ENCODE measurements at places on chromosomes 12 and 14.
A peak's percentile ranks its signal among the peaks of the same experiment; 100 is the strongest.

DNA sequence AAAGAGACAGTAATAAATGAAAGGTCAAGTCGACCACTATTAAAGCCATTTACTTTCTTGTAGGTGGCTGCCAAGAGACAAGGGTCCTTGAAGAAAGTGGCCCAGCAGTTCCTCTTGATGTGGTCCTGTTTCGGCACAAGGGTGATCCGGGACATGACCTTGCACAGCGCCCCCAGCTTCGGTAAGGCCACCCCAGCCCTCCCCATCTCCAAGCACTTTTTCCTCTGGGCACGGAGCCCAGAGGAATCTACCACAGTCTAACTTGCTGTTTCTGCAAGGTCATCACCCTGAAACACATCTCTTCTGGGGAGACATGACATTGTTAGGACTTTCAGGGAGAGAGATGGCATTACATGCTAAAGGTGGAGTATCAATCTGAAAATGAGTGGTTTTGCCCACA, 53.8 kb upstream of the RIC8B start:
- DNase-seq = no peak

DNA sequence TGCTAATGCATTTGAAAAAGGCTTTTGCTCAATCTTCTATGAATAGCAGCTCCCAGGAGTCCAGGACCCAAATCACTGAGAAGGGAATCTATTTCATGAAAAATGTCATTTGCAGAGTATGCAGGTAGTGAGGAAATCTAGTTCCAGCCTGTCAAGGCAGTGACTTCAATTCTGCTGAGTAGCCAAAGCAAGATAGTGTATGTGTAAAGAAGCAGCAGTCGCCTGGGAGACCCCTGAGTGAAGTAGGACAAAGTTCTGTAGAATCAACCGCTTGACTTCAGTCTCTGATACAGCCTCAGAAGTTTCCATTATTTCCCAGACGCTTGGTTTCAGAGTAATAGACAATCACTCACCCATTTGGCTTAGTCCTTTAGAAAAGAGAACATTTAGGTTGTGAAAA, 435.6 kb upstream of the LRFN5 start:
- DNase-seq = no peak

DNA sequence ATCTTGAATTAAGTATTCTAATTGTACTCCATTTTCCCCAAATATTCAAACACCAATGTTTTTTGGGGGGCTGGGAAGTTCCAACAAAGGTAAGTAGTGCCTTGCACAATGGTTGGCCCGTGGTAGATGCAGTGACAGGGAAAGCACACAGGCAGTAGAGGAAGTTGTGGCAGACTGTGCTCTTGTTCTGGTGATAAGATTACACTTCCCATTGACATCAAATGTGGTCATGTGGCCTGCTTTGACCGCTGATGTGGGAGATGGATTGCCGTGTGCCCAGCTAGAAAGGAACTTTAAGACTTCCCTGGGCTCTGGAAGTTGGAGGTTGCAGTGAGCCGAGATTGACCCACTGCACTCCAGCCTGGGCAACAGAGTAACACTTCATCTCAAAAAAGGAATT, 223.8 kb downstream of the VRK1 start:
- DNase-seq = no peak

GRCh38 chr14:54138024-54138353, 181.4 kb upstream of the BMP4 start:
- no peak for DNase-seq

- DNase-seq = no peak
Measured at GRCh38 chr14:91891101-91891500, 23.8 kb upstream of the TC2N start.

GRCh38 chr12:73057428-73057827, 785.3 kb downstream of the TRHDE start:
- no peak for DNase-seq

DNA sequence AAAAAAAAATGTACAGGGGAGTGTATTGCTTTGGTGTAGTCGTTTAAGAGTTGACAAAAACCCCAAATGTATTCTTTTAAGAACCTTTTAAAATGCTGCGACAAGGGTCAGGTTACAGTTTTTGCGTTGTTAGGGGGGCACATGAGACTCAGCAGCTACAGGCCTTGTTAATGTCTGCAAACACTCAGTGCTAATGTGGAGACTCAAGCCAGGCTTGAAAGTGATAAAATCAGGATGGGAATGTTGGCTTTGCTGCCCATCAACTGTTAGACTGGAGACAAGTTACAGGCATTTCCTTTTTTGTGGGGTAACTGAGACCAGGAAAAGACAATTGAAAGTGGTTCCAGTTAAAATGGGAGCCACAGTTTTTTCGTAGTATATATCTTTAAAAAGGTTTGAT, 84.8 kb downstream of the PRKCH start:
- no peak for DNase-seq

DNA sequence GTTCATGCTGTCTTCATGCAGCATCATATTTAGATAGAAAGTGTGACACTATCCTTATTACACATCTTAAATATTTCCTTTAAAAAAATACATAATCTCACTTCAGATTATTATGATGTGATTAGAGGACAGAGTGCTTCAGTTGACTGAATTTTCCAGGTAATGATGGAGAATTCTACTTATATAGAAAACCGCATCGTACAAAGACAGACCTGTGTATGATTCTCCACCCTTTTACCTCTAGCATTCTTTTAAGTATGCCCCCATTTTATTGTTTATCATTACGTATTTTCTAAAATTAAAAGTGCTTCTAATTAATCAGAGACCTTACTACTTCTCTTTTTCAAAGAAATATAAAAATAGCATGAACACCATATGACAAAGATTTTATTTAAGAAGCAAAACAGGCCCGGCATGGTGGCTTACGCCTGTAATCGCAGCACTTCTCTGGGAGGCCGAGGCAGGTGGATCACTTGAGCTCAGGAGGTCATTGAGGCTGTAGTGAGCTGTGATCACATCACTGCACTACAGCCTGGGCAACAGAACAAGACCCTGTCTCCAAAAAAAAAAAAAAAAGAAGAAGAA, 13.9 kb downstream of the RPS6KA5 start:
- no peak for DNase-seq

GRCh38 chr14:100846309-100846859, 20.5 kb downstream of the MEG3 start:
- DNase-seq = no peak

GRCh38 chr14:104870368-104871144, 5.5 kb downstream of the CEP170B start:
- peak; percentile 40 for DNase-seq

DNA sequence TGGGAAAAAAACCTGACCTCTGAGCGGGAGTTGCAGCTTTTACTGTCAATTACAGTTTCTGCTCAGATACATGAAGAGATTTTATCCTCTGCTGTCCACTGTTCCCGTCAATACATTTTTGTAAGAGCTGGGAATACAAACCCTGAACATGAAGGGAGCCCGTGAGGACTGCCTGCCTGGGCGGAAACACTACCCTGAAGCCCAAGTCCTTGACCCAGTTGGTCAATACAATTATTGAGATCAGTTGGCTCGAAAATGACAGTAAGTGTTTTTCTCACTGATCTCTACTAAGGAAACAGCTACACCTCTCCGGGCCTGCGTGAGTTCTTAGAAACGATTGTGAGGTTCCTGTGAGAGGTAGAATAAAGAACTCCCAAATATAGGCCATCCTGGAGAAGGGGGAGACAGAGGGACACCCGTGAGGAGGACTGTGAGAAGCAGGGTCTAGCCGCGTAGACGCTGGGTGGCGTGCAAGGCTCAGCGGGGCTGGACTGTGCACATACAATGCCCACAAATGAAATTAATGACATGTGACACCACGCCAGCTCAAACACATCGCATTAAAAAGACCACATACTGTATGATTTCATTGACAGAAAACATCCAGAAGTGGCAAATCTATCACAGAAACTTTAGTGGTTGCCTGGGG, 509.5 kb downstream of the TMEM132D start:
- DNase-seq = no peak

GRCh38 chr14:30621940-30622830, at the start of gene SCFD1:
Gene SCFD1 (plus strand): TSS chr14:30622319. CDS start chr14:30622339, 20 bp downstream.
- DNase-seq = peak; percentile 93

GRCh38 chr14:80522411-80522810, 311.1 kb upstream of the DIO2 start:
- DNase-seq = no peak

GRCh38 chr14:91116913-91117588, 3.2 kb downstream of the DGLUCY start:
- no peak for DNase-seq

DNA sequence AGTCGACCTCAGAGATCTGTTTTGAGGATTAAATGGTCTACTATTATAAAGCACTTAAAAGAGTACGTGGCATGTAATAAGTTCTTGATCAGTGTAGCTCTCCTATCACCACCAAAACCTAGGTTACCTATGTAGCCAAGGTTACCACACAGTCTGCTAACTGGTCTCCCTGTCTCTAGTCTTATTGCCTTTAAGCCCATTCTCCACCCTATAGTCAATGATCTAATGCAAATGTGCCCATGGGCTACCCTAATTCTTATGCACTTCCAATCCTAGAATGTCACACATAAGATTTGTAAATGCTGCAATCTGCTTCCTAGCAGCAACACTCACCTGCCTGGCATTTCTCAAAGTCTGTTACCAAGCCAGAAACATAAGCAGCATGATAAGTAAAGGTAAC, 44.9 kb downstream of the C2CD5 start:
- no peak for DNase-seq

DNA sequence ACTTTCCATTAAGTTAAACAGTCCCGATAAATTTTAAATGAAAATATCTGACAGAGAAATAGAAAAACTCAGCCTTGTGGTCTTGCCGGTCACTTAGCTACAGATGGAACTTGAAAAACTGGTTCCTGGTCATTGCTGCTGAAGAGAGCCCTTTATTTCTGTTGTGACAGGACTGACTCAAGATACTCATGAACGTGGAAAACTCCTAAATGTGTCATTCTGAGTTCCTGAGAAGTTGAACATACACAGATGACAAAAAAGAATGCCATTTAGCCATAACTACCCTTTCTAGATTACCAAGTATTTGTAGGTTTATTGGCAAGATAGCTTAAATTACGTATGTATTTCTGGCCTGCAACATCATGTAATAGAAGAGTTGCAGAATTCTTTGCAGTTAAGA, 134.2 kb downstream of the HMGA2 start:
- no peak for DNase-seq

- DNase-seq = no peak
Measured at GRCh38 chr12:52546126-52546525, 6.8 kb downstream of the KRT71 start.

DNA sequence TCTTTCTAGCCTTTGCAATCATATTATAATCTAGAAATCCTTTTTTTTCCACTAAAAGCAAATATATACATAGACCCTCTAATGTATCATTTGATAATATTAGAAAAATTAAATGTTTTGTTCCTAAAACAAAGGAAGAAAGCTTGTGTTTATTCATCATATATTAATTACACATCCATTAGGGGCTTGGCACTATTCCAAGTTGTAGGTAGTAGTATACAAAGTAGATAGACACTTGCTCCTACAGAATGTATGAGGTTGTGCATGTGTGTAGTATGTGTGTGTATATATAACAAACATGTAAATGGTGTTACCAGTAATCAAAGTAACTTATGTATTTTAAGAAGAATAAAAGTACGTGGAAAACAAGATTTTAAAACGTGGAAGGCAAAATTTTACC, 15.0 kb upstream of the KCNMB4 start:
- DNase-seq = no peak

GRCh38 chr12:57419495-57419894, 11.3 kb downstream of the R3HDM2 start:
- DNase-seq = no peak

DNA sequence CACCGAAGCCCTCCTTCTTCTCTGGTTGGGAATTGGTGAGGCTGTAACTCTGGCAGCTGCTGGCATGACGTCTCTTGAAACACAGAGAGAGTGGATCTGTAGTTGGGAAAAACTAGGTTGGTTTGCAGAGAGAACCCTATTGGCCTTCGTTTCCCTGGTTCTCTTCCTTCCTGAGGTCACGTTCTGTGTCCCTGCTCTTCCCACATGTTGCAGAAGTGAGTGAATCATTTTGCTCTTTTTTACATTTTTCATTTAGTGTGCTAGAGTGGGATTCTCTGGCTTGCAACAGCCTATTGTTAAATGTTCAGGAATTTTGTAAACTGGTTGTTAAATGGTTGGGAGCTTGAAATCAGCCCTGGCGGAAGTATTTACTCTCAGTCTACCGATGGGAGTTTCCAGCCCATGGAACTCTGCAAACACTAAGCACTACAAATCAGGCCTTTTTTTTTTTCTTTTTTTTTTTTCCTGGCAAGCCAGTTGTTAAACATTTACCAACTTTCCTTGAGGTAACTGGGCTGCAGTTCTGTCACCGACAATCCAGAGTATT, 26.8 kb upstream of the CKAP4 start:
- no peak for DNase-seq

DNA sequence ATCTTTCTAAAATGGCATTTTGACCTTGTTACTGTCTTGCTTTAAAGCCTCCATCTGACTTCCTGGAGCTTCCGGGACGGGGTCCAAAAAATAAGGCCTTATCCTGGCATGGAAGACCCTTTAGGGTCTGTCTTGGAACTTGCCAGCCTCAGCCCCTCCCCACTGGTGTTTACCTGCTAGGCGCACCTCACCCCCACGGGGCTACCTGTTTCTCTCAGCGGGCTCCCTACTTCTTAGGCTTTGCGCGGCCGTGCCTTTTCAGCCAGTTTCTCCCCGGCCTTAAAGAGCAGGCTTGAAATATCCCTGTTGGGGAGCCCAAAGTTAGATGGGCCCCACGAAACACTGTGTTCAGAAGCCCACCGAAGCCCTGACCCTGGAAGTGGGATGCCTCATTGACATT, 5.1 kb downstream of the RTL1 start:
- no peak for DNase-seq

DNA sequence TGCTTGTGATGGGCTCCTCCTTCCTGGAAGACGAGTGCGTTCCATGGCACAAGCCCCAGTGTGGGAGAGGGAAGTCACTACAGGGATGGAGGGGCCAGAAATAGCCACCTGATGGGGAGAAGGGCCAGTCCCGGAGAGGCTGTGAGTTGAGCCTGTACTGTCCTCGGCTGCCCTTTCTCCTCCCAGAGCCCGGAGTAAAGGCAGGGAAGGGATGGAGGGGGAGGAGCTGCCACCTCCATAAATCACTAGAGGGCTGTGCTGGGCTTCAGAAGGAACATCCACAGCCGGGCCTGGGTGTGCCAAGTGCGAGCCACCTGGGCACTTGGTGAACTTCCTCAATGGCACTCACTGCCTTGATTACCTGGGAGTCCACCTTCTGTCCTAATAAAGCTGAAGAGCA, 110.1 kb downstream of the RBM19 start:
- no peak for DNase-seq

DNA sequence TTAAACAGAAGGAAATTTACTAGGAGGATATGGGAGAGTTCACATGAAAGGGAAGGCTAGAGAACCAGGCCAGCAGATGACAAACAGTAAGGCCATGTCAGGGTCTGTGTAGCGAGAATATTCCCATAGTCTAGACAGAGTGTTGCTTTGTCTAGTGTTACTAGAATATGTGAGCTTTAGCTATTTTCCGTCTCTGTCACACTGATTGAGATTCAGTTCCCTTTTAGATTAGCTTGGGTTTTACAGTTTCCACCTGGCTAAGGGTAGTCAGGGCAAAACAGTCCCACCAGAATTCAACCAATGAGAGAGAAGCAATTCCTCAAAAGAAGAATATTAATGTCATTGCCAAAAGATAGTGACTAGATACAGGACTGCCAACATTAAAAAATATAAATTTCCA, 82.8 kb upstream of the MDM1 start:
- no peak for DNase-seq

Data from naive thymus-derived CD4-positive, alpha-beta T cell (primary cell).